ENCODE measurements at places on chromosomes 6 and 20.

GRCh38 chr6:135254471-135254870 is 73.4 kb downstream of the MYB start:
- no peak for DNase-seq

DNA sequence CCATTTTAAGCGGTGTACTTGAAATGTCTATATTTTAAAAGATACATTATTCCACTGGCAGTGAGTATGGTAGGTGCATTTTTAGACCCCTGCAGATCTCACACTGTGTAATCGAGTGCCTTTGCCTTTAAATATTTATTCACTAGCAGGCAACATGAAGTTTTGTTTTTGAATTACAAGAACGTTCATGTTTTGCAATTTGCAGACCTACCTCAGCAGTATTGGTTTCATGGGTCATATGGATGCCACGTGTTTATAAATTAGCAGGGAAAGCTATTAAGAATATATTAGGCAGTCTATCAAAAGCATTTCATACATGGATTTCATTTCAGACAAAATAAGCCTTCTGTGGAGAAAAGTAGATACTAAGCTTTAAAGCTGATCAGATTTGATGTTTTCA is 7.2 kb downstream of the MAP3K4 start:
- no peak for DNase-seq

DNA sequence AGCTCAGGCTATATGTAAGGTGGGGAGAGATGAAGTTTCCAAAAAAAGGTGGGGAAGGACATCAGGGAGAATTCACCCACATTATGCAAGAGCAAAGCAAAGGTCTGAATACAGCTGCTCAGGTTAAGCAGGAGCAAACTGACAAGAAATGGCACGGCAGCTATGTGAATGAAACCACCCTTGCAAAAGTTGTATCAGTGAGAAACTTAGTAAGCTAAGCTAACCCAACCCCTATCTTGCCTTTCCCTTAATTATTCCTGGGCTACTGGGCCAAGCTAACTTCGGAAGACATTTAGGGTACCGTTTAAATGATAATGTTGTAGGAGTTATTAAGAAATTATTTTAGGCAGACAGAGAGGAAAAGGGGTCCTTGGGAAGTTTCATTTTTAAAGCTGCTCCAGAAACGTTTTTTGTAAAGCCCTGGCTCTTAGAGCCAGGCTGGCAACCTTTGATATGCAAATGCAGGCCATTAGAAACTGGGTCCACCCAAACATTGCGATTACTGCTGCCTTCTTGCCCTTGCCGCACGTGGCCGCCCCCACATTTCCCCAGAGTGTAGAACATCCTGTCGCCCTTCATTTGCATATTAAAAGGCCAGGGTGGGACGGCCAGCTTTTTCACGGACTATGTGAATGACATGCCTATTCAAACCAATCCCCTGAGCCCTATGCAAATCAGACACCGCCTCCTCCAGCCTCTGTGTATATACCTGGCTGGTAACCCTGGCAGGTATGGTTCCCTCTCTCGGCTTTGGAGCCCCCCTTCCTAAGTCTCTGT is 60.5 kb upstream of the SAMD5 start:
- no peak for DNase-seq

GRCh38 chr6:152575621-152576150 is 61.5 kb downstream of the SYNE1 start:
- peak; percentile 86 for DNase-seq

Measured in RWPE1 (cell line).